Gastrocnemius medialis (tissue), 4 donors: ENCODE measurements at places on chromosomes 2 and 18. TPM values are rescaled to one million over a fixed set of nuclear protein-coding genes. Genes with fewer than 3 reads are reported as not detected.

- no peak overlapping the region for H3K27ac ChIP-seq
- H3K4me1 ChIP-seq: no peaks in the 10 kb centered on the region
- H3K4me3 ChIP-seq: no peak overlapping the region
Measured at GRCh38 chr18:41150316-41150715, 804.7 kb upstream of the PIK3C3 start.

- no peaks in the 10 kb centered on the region for H3K27me3 ChIP-seq
- no peak overlapping the region for H3K4me3 ChIP-seq
- no peak for DNase-seq
- H3K4me1 ChIP-seq: no peaks in the 10 kb centered on the region
Measured at GRCh38 chr2:161981679-161982250, 92.2 kb downstream of the DPP4 start.

DNA sequence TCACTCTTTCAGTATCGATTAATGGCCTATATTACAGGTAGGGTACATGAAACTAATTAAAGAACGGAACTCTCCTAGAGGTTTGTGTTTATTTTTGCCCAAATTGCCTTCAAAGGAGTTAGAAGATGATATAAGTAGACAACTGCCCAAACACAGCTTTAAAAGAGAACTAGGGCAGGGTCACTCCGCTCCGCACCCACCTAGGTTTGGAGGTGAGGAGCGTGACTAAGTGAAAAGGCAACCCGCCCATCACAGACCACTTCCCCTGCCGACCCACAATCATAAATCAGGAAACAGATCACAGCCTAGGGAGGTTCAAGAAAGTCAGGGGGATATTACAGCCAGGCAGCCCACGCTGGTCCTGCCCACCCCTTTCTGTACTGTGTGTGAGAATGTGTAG is 166.7 kb downstream of the C1D start:
- DNase-seq: no peak
- no peak overlapping the region for H3K27ac ChIP-seq
- H3K4me3 ChIP-seq: no peak overlapping the region
- H3K36me3 ChIP-seq: no peaks in the 10 kb centered on the region

- H3K4me1 ChIP-seq: no peaks in the 10 kb centered on the region
- peaks cover 8% of the 10 kb centered on the region for H3K27me3 ChIP-seq
- no peak overlapping the region for H3K4me3 ChIP-seq
- H3K27ac ChIP-seq: no peak overlapping the region
- no peak for DNase-seq
- H3K36me3 ChIP-seq: no peaks in the 10 kb centered on the region
Measured at GRCh38 chr18:22155584-22155983, 13.8 kb upstream of the GATA6 start.

DNA sequence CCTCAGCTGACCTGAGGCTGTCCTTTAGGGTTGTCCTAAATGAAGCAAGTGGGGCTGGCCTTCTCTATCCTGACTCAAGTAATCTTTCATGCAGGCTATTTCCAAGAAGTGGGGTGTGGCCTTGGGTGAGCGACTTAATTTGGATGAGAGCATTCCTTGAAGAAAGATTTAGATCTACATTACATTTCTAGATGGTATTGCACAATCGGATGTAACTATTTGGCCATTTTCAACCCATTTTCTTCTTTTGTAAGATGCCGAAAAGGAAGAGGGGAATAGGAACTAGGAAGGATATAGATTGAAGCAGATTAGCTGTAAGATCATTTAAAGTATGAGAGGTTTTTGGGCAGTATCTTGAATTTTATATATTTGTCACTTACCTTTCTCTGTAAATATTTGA is 746.3 kb downstream of the MBD2 start:
- H3K27me3 ChIP-seq: no peaks in the 10 kb centered on the region
- no peaks in the 10 kb centered on the region for H3K36me3 ChIP-seq
- H3K27ac ChIP-seq: no peak overlapping the region

DNA sequence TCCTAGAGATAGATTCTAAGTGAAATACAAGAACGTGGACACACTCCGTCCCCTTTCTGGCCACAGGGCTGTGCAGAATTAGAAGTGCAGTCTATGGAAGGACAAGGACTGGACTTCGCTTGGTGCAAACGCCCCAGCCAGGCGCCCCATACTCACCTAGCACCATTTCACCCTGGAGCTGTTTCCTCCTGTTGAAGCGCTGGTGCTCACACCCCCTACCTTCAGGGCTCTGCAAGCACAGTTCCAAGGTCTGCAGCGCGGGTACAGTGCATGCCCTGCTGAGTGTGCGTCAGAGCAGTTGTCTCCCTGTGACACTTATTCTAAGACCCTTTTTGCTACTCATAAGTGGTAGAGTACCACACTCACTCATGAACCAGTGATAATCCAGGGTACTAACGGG is 3.0 kb downstream of the HPCAL1 start:
- peaks cover 18% of the 10 kb centered on the region for H3K4me1 ChIP-seq
- no peak overlapping the region for H3K4me3 ChIP-seq
- no peaks in the 10 kb centered on the region for H3K36me3 ChIP-seq
- H3K27me3 ChIP-seq: no peaks in the 10 kb centered on the region
- DNase-seq: no peak

DNA sequence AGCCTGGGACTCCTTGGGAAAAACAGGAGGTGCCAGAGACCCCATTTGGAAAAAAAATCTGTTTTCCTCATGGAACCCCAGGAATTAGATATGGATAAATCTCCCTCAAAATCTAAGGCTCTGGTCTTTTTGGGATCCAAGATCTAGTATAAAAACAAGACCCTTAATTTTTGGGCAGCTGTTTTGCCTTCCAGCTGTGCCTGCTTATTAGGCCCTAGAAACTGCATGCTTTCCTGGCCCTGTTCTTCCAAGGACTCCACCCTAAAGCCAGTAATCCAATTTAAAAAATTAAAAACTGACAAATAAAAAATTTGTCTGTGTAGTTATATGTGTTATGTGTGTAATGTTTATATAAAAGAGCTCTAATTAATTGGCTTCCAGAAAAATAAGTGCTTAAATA is 274.6 kb downstream of the STK39 start:
- no peaks in the 10 kb centered on the region for H3K4me1 ChIP-seq
- no peak overlapping the region for H3K4me3 ChIP-seq
- DNase-seq: no peak
- H3K36me3 ChIP-seq: no peaks in the 10 kb centered on the region
- H3K27ac ChIP-seq: no peak overlapping the region

DNA sequence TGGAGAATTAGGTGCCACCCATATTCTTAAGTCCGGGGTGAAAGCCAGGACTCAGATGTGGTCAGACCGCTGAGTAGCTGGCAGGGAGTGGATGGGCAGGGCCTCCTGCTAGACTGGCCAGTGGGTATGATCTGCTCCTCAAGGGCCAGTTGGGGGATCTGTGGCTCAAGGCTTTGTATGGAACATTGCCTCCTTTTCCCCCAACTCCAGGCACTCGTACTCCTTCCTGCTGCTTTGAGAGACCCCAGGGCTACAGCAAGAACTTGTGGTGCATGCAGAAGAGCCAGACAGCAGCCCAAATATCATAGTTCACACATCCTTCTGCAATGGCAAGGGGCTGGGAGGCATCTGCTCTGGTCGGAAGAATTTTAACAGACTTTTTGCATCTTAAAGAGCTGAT is 61.7 kb downstream of the PDCL3 start:
- H3K4me3 ChIP-seq: no peak overlapping the region
- no peaks in the 10 kb centered on the region for H3K4me1 ChIP-seq
- no peak for DNase-seq

GRCh38 chr2:241797441-241798080 is 11.4 kb upstream of the NEU4 start:
- H3K27ac ChIP-seq: no peak overlapping the region
- no peaks in the 10 kb centered on the region for H3K27me3 ChIP-seq
- H3K36me3 ChIP-seq: no peaks in the 10 kb centered on the region

GRCh38 chr18:12256951-12257350 is 2.8 kb downstream of the CIDEA start:
- DNase-seq: no peak
- no peak overlapping the region for H3K27ac ChIP-seq
- H3K4me3 ChIP-seq: no peak overlapping the region
- peaks cover 7% of the 10 kb centered on the region for H3K4me1 ChIP-seq
- H3K27me3 ChIP-seq: peaks cover 32% of the 10 kb centered on the region
- no peaks in the 10 kb centered on the region for H3K36me3 ChIP-seq

DNA sequence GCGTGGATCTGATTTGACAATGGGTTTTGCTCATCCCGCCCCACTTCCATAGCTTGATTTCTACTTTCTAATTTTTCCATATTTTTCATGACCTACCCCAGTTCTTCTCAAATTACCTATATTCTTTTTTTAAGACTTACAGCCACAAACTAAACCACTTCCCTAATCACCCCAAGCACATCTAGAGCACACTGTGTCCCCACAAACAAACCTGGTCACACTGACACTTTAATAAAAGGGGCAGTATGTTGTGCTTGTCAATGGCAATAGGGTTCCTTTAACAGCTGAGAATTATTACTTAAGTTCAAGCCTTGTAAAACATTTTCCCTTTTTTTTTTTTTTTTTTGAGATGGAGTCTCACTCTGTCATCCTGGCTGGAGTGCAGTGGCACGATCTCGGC is 47.1 kb downstream of the MREG start:
- H3K36me3 ChIP-seq: no peaks in the 10 kb centered on the region
- no peaks in the 10 kb centered on the region for H3K27me3 ChIP-seq
- DNase-seq: no peak
- no peak overlapping the region for H3K4me3 ChIP-seq
- H3K27ac ChIP-seq: no peak overlapping the region

DNA sequence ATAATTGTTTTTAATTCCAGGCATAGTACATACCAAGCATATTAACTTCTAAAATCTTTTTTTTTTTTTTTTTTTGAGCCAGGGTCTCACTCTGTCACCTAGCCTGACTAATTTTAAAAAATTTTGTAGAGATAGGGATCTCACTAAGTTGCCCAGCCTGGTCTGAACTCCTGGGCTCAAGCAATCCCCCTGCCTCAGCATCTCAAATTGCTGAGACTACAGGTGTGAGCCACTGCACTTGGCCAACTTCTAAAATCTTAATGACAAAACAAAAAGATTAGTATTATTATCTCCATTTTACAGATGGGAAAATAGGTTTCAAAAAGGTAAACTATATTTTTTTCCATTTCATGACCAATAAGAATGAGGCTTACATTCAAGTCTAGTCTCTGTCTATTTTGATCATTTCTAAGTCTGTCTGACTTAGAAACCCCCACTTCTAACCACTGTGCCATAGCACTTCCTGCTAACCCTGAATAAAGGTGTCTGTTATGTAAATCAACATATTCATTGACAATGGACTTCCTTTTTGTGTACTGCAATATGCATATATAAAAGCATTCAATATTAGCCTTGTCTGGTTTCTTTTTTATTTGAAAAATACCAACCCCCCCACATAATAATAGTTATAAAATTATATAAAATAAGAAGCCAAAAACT is 28.7 kb upstream of the ZEB2 start:
- H3K27ac ChIP-seq: no peak overlapping the region
- no peaks in the 10 kb centered on the region for H3K36me3 ChIP-seq
- DNase-seq: no peak
- H3K4me1 ChIP-seq: no peaks in the 10 kb centered on the region
- no peak overlapping the region for H3K4me3 ChIP-seq

CBLN2 gene
- total RNA-seq: not detected

SLC5A6 gene
- total RNA-seq: 19.0 TPM

LYG1 gene
- not detected for total RNA-seq

MARCO gene
- total RNA-seq: 0.66 TPM

HJURP gene
- not detected for total RNA-seq

TFCP2L1 gene
- 3.2 TPM for total RNA-seq
